SJSA1 (cell line): ENCODE measurements at places on chromosomes 16 and 17.
A peak's percentile ranks its signal among the peaks of the same experiment; 100 is the strongest.

- no peak for DNase-seq
Measured at GRCh38 chr17:6064868-6065267, 5.3 kb upstream of the WSCD1 start.

- DNase-seq, result no peak
Measured at GRCh38 chr16:87493608-87494280, 920 bp upstream of the ZCCHC14 start.

- DNase-seq, result no peak
Measured at GRCh38 chr17:74347646-74348045, 14.0 kb downstream of the BTBD17 start.

GRCh38 chr16:83021045-83021444, 394.3 kb downstream of the CDH13 start:
- DNase-seq, result no peak

- peak; percentile 5 for DNase-seq
Measured at GRCh38 chr16:54921206-54921824, 9.3 kb upstream of the IRX5 start.

- no peak for DNase-seq
Measured at GRCh38 chr16:27332105-27332504, 18.3 kb downstream of the IL4R start.

DNA sequence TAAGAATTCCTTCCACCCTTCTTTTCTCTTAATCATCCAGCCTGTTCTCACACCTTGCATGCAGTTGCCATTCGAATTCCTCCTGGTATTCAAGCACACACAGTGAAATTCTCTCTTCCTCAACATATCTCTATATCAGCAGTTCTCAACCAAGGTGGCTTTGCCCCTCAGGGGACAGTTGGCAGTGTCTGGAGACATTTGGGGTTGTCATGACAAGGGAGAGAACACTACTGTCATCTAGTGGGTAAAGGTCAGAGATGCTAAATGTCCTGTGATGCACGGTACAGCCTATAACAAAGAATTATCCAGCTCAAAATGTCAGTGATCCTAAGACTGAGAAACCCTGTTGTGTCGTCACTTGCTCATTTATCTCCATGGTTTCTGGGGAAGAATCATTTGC, 94.8 kb upstream of the CPHXL start:
- DNase-seq, result no peak

DNA sequence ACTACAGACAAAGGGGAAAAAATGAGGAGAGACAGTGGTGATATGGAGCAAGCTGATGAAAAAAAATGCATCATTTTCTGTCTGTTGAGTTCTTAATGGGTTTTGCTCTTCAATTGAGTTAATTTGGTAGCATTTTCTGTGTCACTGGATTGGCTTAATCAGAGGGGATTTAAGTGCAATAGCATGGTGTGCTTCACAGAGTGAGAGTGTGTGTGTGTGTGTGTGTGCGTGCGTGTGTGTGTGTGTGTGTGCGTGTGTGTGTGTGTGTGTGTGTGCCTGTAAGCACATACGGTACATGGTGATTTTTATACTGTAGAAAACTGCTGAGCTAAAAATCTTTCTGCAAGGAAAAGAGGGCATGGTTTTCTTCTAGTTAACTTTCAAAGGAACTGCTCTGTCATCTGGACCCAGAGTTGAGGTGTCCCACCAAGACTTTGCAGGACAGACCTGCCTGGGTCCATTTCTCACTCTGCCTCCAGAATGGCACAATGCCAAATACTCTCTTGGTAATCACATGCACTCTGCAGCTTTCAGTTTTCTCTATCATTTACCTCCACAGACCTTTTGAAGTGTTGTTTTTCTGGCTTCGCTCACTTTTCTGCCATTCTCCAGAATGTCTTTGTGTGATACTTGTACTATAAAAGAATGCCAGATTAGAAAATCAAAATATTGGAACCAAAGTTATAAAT, 952.6 kb upstream of the SOX9 start:
- DNase-seq, result no peak

- DNase-seq, result no peak
Measured at GRCh38 chr16:85623997-85624601, 11.0 kb downstream of the GSE1 start.

DNA sequence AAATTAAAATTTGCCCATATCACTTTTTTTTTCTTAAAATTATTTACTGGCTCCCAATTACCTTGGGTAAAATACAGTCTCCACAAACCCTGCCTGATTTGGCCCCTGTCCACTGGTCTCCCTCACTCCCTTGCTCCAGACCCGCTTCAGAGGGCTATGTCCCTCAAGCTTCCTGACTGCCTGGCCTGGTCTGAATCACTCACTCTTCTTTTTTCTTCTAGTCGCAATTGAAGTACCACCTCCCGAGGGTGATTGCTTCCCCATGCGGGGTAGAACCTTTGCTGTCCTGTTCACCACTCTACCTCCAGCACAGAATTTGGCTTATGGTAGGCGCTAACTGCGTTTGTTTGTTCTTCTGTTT, 598 bp upstream of the PGAP3 start:
- DNase-seq, result no peak

DNA sequence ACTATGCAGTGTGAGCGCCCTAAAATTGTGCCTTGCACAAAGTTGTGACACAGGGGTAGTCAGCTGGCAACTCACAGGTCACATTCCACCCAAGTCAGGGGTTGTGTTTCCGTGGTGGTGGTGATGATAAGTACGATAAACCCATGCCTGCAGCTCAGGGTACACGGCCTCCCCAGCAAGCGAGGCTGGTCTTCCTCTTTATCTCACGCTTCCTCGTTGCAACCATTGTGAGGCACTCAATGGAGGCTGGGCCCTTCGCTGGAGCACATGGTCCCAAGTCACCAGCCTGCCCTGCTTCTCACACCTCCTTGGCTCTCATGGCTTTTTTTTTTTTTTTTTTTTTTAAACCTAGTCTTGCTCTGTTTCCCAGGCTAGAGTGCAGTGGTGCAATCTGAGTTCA, 307.5 kb downstream of the CPPED1 start:
- DNase-seq, result no peak

DNA sequence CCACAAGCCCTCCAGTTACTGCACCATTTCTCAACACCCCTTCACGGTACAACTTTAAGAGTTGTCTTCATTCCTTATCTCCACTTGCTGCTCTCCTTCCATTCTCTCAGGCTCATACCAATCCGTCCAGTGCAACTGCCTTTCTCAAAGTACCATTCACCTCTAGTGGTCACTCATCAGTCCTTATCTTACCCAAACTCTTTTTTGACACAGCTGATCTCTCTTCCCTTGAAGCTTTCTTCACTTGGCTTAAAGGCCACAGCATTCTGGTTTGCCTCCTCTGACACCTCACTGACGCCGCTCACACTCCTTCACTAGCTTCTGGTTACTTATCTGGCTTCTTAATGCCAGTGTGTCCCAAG, 24.9 kb downstream of the UBE2G1 start:
- DNase-seq, result no peak

DNA sequence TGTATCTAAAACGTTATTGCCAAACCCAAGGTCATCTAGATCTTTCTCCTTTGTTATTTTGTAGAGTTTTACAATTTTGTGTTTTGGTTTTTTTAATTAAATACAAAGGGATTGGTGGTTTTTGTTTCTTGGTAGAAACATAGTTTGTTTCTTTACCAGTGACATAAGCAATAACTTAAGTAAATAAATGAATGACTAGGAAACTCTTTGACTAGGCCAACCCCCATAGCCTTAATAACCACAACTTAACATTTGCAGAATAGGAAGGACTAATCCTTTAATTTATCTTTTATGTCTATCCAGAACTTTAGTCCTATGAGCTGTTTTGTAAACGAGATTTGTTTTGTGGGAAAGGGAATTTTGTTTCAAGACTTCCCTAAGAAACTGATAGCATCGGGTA, 162.5 kb downstream of the PRKCA start:
- DNase-seq, result peak; percentile 68

- DNase-seq, result no peak
Measured at GRCh38 chr16:67260426-67261063, 11.8 kb downstream of the SLC9A5 start.

- no peak for DNase-seq
Measured at GRCh38 chr17:40139566-40140058, 725 bp upstream of the CASC3 start.

DNA sequence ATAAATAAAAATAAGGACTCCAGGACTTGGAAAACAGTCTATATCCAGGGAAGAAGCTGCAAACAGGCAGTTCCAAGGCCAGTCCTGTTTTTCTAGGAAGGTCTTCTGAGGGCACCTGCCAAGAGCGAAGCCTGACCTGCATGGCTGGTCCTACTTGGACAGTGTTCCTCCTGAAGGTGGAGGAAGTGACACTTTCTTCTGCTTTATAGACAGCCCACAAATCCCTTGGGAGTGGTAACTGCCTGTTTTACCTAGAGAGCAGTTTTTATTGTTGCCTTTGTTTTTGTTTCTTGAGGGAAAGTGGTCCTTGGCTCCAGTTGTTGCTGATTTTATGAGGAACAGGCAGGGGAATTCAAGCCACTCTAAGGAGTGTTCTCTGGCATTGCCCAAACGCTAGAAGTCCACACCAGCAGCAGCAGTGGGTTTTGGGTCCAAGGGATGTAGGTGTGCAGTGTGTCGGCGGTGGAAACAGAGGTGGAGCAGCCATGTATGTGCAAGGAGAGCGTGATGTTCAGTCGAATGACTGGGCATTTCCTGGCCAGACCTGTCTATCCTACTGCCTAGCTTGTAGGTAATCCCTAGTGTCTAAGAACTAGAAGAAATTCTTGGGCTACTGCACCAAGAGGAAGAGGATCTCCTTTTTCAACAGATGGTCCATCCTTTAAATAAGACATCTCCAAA, 35.3 kb downstream of the LDHD start:
- no peak for DNase-seq

DNA sequence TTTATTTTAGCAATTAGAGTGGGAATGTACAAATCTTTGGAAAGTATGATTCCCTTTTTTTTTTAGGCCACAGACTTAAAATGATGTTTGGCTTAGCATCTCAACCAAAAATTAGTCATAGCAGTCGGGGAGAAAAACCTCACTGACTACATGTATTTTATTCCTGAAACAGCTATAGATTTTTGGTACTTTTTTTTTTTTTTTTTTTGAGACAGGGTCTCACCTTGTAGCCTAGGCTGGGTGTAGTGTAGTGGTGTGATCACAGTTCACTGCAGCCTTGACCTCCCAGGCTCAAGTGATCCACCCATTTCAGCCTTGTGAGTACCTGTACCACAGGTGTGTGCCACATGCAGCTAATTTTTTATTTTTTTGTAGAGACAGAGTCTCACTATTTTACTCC, 23.4 kb downstream of the RNFT1 start:
- no peak for DNase-seq

- DNase-seq, result no peak
Measured at GRCh38 chr16:19748389-19749168, 30.5 kb downstream of the IQCK start.

DNA sequence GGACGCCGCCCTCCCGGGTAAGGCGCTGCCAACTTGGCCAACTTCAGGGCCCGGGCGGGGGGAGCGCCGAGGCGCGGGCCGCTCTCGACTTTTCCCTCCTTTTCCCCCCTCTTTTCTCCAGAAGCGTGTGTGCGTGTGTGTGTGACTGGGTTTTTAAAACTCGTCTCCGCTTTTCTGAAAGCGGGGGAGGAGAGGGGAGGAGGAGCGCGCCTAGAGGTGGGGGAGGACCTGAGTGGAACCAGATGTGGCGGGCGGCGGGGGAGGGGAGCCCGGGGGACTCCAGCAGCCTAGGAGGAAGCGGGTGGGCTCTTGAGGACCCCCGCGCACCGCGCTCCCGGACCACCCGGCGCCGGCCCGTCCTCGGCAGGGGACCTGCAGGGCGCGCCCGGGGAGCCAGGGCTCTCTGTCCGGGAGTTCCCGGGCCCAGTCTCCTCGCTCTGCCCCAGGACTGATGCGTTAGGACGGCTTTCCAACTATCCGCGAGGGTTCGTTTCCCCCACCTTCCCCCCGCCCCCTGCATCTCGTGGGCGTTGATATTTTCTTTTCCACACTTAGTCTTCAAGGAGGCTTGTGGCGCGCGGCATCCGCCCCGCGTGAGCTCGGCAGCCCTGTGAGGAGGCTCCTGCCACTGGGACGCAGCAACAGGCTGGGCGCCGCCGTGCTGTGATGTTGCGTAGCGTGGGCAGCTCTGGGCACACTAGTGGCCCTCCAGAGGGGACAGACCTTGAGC, 599 bp downstream of the MRC2 start:
- peak; percentile 82 for DNase-seq

DNA sequence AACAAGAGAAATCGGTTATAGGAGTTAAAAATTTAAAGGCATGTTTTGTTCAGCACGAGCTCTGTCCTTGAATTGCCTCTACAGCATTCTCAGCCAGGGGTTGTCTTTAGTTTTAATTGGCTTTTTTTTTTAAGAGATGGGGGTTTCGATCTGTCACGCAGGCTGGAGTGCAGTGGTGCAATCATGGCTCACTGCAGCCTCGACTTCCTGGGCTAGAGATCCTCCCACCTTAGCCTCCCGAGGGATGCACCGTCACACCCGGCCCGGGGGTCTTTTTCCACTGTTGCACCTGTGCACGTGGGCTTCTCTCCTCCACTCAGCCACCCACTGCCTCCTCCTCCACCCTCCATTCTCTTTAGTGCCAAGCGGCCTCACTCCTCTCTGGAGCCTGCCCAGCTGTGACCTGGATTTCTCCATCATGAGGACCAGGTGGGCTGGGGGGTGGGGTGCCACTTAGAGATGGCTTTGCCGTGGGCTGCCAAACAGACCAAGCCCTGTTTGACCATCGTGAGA, 106.8 kb upstream of the SEC14L1 start:
- no peak for DNase-seq

- DNase-seq, result peak; percentile 70
Measured at GRCh38 chr17:38454532-38454931, 26.3 kb downstream of the ARHGAP23 start.

- DNase-seq, result no peak
Measured at GRCh38 chr16:88881007-88881615, 14.7 kb upstream of the PABPN1L start.

DNA sequence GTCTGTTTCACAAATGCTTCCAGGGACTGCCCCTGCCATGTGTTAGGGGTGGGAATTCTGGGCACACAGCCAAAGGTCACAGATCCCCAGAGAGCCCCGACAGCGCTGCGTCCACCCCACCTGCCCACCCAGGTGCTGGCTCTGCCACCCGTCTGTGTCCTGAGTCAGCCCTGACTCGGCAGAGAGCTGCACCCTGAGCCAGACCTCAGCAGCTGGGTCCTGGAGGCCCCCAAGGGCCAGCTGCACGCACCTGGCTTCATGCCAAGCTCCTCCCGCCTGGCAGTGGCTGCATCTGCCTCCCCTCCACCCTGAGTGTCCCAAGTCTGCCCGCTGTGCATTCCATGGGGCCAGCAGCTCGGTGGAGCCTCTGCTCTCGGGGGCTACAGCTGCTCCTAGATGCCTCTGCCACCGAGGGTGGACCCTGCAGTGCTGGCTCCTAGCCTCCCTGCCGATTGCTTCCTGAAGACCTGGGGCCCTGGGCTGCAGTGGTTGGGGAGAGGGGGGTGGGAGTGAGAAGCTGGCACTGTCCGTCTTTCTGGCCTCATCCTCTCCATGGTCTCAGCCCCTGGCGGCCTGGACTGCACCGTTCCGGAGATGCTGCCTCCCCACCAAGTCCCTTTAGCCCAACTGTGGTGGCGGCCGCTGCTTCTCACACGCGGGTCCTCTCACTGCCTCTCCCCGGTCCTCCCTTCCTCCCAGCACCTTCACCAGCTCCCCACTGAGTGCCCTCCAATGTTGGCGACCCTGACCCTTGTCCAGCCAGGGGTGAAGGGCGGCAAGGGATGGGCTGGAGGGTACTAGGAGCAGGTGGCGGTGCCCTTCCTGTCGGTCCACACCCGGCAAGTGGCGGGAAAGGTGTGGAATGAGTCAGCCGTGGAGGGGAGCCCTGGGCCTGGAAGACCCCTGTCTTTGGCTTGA, 3.0 kb downstream of the SECTM1 start:
- DNase-seq, result peak; percentile 81

- DNase-seq, result no peak
Measured at GRCh38 chr17:50583641-50584040, 23.1 kb downstream of the CACNA1G start.

GRCh38 chr17:45265821-45266220, 3.9 kb upstream of the SPATA32 start:
- DNase-seq, result peak; percentile 37
